ENCODE measurements at places on chromosomes 7 and 10.

DNA sequence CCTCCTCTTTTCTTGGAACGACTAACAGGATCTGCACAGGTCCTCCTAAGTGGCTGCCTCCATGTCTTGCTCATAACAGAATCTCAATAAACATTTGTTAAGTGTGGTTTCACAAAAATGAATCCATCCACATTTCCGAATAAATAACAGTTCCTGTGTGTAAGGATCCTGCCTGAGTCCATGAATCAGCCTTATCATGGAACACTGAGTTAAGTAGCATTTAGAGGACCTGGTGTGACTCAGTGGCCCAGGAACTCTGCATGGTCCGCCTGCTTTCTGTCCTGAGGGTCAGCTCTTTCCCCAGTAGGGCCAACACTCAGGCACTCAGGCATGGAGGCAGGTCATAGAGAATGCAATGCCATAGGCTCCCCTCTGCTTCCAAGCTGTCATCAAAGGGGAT, 15.8 kb upstream of the C10orf90 start:
- DNase-seq: no peak

GRCh38 chr10:13684252-13684791, 97.6 kb downstream of the PRPF18 start:
- peak; percentile 66 for DNase-seq

DNA sequence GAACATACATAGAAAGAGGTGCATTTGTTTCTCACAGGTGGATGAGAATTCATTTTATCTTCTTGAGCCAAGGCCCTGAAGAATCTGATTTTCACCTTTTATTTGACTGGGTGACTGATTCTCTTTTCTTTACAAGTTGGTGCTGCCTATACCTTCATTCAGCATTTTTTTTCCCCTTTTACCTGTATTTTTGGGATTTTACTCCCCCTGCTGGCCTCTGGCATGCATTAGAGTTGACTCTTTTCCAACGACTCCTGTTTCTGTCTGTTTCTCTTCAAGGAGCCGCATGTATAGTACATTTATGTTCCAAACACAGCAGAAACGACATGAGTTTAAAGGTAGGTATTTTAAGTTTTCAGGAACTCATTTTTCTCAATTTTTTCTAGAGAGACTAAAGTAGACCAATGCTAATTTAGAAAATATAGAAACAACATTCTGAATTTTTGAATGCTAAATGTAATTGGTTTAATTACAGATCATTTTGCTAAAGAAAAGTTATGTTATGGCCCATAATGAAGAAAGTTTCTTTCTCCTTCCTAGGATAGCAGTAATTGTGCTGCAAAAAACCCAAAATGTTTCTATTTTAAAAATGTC, 149.8 kb upstream of the HDAC9 start:
- DNase-seq: peak; percentile 56

- no peak for DNase-seq
These were observed 44.2 kb downstream of the JMJD1C start for GRCh38 chr10:63421591-63421990.

- no peak for DNase-seq
These were observed 14.0 kb upstream of the NUB1 start for GRCh38 chr7:151327659-151328058.

DNA sequence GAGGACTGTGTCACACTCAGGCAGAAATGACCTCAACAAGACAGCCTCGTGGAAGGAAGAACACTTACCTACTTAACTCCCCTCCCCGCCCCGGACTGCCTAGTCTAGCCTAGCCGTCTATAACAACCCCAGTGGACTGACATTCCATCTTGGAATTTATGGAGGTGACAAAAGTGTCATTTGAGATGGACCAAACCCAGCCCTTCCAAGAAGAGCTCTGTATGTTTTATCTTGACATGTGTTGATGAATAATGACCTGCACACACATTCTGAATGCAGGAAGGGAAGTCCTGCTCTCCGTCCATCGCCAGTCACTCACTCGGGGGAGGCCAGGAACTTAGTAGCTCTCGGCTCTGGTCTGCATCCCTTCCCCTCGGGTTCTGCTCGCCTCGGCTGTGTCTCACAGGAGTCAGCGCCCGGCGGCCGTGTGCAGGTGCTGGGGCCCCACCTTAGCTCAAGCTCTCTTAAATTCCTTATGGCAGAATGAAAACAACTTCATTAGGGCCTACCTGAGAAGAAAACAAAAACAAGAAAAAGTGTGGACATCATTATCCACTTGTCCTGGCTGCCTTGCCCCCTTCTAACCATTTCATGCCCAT, 140.9 kb upstream of the NPS start:
- DNase-seq: no peak

- no peak for DNase-seq
These were observed 98.0 kb downstream of the CRPPA start for GRCh38 chr7:16323313-16323712.

- DNase-seq: no peak
These were observed 32.0 kb downstream of the C10orf90 start for GRCh38 chr10:126638542-126638941.

- no peak for DNase-seq
These were observed 1.4 kb downstream of the SKIDA1 start for GRCh38 chr10:21524131-21524525.

- DNase-seq: peak; percentile 11
These were observed 131.9 kb downstream of the CDH23 start for GRCh38 chr10:71528371-71529206.
